ENCODE measurements at places on chromosomes 11 and 22.

DNA sequence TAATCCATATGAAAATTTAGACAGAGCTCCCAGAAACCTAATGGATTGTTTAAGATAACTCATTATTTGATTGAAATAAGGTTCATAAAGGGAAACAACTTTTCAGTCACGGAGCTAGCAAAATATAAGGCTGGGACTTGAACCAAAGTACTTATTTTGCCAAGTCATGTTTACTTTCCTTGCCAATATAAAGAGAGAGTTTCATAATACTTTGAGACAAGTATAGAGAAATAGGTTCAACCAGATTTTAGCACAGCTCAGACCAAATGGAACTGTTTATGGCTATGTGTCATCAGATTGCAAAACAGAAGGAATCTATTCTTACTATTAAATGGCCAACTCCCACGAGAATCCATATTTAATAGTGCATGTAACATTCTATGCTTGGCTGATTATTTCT lies 1517.5 kb upstream of the TENM4 start:
- no peak for DNase-seq

GRCh38 chr22:38317122-38317994 lies at the start of gene CSNK1E:
Gene CSNK1E, minus strand, starts transcription at chr22:38317433. Its CDS starts 3,276 bp downstream, at chr22:38314157.
- peak; percentile 73 for DNase-seq

GRCh38 chr22:50305923-50306566 lies 1.4 kb downstream of the PLXNB2 start:
- peak; percentile 93 for DNase-seq

DNA sequence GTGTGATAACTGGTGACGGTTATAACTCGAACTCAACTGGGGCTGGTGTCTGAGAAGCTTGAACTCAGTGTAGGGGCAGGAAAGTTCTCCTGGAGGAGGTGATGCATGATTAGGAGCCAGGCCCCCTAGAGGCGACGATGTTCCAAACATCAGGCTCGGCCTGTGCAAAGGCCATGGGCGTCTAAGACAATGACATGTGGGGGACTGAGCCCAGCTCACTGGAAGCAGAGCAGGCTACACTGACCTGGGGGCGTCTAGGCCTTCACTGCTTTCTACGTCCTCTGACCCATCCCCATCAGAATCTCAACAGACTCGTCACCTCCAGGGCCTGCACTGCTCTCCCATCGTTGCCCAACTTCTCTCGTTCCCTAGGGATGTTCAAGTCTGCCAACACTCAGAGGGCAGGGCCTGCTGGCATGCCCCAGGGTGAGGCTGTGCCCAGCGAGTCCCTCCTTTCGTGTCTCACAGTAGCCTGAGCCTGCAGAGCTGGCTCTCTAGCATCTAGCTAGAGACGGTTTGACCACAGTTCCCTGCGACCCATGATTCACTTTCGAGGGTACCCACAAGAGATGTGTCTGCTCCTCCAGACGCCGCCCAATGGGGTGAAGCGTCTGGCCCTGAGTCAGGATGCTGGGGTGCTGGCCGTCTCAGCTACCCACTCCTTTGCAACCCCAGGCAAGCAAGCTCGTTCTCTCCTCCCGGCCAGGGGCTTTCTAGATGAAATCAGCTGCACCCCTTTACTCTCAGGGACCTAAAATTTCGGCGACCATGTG lies 1.1 kb upstream of the ATG16L2 start:
- DNase-seq = peak; percentile 82

DNA sequence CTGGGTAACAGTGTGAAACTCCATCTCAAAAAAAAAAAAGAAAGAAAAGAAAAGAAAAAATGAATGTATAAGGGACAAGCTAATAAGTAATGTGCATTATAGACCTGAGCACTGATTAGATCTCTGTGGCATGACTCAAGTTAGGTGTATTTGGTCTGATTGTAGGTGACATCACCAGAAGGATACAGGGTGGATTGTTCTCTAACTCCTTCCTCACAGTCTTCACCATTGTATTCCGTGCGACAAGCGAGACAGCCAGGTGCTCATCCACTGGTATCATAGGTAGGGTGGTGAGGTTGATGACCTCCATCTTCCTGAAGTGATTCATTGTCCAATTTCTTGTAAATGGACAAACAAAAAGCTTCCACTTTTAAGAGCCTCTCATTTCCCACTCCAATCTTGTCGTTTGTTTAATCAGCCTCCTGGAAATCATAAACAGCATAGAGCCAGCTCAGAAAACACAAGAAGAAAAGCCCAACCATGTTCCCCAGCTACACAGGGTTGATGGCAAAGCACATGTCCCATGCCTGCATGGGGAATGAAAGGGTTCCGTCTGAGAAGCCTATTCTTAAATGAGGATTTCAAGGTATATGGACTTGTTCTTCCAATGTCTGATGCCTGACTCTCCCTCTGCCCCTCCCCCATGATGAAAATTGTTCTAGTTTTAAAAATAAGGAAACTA lies 6.2 kb downstream of the FAM227A start:
- no peak for DNase-seq

DNA sequence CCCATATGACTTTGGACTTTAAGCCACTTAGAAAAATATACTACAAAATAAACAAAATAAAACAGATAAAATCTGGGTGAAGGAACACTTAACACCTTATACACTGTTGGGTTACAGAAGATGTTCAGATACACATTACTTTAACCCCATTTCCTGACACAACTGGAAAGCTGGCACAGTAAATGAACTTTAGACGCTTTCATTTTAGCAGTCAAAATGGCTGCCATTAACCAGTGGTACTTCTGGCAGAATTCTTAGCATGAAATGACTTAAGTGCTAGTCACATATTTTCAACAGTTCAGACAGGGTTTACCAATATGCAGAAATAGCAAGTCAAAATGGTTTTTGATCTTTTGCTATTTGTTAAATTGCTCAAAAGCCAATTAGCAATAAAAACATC lies 37.9 kb downstream of the PIK3C2A start:
- no peak for DNase-seq

DNA sequence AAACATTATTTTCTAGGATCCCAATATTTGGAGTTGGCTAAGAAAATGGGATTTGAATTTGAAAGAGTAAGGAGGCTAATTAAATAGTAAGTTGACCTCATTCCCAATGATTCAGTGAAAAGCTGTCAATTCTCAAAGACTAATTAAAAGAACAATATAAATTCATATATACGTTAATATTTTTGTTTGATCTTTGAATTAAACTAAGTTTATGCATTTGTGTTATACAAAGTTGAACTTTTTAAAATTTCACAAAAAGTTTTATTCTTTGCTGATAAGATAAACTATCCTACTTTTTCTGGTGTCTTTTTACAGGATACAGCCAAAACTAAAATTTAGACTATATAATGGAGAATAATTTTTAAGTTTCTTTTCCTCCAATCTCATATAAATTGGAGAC lies at the start of gene OR5L1:
Gene OR5L1, plus strand, starts transcription at position 301 of the 400 bp plus-strand sequence. CDS start 100 bp downstream, outside the sequence.
- DNase-seq = no peak

GRCh38 chr11:134656861-134657540 lies 245.0 kb upstream of the B3GAT1 start:
- DNase-seq = no peak

- no peak for DNase-seq
Observed at GRCh38 chr11:14125529-14125928, 163.0 kb downstream of the SPON1 start.

- DNase-seq = no peak
Observed at GRCh38 chr11:117961896-117962295, 24.3 kb upstream of the IL10RA start.

DNA sequence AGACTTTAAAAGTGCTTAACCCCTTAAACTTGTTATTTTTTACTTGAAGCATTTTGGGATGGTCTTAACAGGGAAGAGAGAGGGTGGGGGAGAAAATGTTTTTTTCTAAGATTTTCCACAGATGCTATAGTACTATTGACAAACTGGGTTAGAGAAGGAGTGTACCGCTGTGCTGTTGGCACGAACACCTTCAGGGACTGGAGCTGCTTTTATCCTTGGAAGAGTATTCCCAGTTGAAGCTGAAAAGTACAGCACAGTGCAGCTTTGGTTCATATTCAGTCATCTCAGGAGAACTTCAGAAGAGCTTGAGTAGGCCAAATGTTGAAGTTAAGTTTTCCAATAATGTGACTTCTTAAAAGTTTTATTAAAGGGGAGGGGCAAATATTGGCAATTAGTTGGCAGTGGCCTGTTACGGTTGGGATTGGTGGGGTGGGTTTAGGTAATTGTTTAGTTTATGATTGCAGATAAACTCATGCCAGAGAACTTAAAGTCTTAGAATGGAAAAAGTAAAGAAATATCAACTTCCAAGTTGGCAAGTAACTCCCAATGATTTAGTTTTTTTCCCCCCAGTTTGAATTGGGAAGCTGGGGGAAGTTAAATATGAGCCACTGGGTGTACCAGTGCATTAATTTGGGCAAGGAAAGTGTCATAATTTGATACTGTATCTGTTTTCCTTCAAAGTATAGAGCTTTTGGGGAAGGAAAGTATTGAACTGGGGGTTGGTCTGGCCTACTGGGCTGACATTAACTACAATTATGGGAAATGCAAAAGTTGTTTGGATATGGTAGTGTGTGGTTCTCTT lies 2.8 kb downstream of the MALAT1 start:
- peak; percentile 66 for DNase-seq

DNA sequence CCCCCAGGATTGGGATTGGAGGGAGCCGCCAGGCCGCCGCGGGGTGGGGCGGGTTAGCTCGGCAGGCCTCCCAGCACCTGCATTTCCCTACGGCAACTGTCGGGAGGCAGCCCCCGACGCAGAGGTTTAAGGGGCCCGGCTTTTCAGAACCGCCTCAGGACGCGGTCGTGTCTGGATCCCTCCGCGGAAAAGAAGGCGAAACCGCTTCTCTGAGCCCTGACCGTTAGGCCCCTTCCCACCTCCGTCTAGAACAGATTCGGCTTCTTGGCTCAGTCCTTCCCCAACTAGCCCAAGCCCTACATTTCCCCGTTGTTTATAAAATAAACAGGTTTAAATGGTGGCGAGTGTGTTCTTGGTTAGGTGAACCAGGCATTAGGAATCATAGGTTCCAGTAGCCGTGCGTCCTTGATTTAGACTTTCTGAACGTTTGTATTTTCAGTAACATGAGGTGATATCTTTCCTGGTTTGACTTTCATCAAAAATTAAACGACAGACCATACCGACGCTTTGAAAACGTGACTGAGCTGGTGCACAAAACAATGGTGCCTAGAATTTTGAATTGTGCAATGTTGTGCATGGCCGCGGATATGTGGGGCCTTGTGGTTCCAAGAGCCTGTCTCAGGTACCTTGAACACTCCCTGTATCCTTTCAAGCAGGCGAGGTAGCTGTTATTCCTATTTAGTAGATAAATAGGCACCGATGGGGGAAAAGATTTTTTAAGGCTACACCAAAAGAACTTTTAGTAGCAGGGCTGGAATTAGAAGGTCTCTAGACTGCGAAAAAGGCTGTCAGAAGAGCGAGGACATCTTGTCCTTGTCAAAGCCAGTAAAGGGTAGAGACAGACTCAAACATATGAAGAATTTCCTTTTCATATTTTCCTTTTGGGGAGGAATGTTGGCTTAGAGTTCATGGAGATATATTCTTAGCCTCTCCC lies 1.2 kb upstream of the HSPA8 start:
- peak; percentile 76 for DNase-seq

- DNase-seq = no peak
Observed at GRCh38 chr22:32999039-32999815, 59.0 kb downstream of the SYN3 start.

- DNase-seq = no peak
Observed at GRCh38 chr11:105004021-105004420, 18.9 kb downstream of the CASP5 start.

- no peak for DNase-seq
Observed at GRCh38 chr11:84130646-84131427, 844.7 kb upstream of the CCDC90B start.

DNA sequence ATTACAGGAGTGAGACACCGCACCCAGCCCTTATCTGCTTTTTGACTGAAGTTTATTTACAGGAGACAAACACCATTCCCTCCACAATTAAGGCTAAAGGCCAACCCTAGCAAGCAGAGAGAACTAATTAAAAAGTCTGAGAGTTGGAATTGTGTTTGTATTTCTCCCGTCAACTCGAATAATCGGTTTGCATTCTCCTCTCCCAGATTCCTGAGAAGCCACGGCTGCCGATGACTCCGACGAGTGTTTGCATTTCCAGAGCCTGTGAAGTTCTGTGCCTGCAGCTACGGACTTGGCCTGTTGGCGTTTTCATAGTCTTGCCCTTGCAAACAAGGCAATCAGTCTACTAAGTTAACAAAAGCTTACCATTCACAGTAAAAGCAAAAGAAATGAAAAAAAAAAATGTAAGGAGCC lies 73.2 kb upstream of the NUP50 start:
- no peak for DNase-seq

DNA sequence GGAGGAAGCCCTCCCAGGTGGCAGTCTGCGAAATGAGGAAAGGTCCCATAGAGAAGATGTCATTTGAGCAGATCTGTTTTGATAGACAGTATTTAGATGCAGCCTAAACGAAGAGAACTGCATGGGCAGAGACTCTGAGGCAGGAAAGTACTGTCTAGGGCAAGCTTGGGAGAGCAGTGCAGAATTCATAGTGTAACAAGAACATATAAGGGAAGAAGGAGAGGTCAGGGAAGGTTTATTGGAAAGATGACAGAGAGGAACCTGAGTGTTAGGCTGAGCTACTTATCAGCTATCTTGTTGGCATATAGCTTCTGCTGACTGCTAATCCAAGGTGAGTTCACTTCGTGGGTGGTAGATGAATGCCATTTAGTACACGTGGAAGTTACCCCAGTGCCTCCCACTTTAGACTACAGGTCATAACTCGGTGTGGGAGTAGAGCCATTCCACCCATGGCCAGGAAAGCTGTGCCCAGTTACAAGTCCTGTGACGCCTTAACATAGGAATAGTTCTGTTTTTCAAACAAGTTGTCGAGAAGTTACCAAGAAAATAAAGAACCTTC lies 99.5 kb downstream of the DBX1 start:
- no peak for DNase-seq

GRCh38 chr11:27456140-27456794 lies 16.3 kb downstream of the LGR4 start:
- DNase-seq = no peak

GRCh38 chr11:75823946-75824345 lies 8.9 kb downstream of the UVRAG start:
- DNase-seq = no peak

DNA sequence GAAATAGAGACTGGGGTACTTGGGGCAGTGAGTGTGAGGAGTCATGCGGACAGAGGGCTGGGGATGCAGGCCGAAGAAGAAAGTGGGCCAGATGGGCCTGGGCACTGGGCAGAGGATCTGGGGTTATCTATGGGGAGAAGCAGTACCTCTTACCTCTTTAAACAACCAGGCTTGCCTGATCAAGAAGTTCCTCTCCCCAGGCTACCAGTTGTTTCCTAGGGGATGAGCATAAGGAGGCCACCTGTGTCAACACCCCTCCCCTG lies 98.4 kb upstream of the PITPNB start:
- DNase-seq = no peak

Measured in suppressor macrophage (primary cell).